ENCODE measurements at places on chromosomes 7 and 10.
A peak's percentile ranks its signal among the peaks of the same experiment; 100 is the strongest.

GRCh38 chr7:30879139-30880124 lies 32.2 kb upstream of the AQP1 start:
- DNase-seq = no peak

- DNase-seq = no peak
Observed at GRCh38 chr10:68543004-68543918, 15.9 kb upstream of the SLC25A16 start.

GRCh38 chr10:69453795-69454194 lies 2.5 kb downstream of the TSPAN15 start:
- no peak for DNase-seq

- no peak for DNase-seq
Observed at GRCh38 chr7:24704311-24704710, 53.0 kb downstream of the GSDME start.

- no peak for DNase-seq
Observed at GRCh38 chr10:113665806-113666354, 2.0 kb upstream of the NRAP start.

DNA sequence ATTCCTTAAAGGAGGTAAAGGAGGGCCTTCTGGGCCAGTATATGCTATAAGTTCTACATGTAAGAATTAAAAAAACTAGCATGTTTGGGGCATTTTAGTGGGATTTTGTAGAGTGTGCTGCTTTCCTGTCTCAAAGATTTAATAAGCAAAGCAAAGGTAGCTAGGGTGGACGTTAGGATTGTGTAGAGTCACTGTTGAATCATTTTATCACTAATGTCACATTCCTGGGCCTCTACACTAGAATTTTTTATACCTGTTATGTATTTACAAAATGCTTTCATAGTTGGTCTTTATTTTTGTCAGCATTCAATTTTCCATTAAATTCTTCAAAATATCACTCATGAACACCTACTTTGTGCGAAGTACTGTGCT lies 139.4 kb upstream of the PHYHIPL start:
- no peak for DNase-seq

DNA sequence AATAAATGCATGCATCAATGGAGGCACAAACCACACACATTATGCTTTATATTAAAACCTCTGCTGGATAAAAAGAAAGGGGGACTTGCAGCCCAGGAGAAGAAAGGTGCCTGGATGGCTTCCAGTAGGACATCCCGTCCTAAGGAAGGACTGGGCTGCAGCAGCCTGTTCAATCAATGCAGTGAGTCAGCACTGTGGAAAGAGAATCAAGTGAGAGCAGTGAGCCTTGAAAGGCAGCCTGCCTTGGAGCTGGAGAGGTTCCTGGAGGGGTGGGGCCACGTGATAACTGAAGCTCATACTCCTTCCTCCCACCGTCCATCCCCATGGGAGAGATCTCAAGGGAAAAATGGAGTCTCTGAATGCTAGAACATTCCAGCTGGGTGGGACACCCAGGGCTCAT lies 501.2 kb downstream of the ADRA2A start:
- DNase-seq = no peak

DNA sequence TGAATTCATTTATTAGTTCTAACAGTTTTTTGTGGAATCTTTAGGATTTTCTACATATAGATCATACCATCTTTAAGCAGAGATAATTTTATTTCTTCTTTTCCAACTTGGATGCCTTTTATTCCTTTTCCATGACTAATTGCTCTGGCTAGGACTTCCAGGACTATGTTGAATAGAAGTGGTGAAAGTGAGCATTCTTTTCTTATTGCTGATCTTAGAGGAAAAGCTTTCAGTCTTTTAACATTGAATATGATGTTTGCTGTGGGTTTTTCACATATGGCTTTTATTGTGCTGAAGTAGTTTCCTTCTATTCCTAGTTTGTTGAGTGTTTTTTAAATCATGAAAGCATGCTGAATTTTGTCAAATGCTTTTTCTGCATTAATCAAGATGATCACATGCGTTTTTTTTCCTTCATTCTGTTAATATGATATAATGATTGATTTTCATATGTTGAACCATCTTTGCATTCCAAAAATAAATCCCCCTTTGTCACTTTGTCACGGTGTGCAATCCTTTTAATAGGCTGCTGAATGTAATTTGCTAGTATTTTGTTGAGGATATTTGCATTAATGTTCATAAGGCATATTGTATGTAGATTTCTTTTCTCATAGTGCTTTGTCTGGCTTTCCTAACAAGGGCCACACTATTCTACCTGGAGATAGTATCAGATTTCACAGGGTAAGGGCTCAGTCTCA lies 92.9 kb downstream of the ZNF467 start:
- no peak for DNase-seq

GRCh38 chr7:48154792-48155413 lies 16.4 kb upstream of the ABCA13 start:
- peak; percentile 67 for DNase-seq

- DNase-seq = no peak
Observed at GRCh38 chr7:131020759-131021261, 286.8 kb upstream of the KLF14 start.

DNA sequence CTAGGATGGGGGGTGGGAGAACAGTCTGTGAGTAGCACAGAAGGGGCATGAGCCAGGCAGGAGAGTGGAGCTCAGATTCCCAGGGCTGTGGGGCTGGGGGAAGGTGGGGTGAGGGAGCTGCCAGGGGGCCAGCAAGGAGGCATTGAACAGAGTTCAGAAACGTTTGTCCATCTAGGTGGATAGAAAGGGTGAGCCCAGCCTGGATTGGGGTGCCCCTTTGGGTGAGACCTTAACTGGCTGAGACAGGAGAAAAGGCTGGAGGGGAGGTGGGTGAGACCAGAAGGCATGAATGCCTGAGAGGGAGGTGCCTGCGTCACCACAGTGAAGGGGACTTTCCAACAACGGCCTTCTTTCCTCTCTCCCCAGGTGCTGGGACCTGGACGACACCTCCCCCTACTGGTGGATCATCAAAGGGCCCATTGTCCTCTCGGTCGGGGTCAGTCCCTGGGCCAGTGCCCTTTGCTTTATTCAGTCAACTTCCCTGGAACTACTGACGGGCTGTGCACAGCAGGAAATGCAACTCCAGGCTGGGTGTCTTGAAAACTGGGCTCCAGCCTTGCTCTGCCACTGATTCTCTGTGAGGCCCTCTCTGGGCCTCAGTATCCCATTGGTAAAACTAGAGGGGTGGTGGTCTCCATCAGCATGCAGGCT lies 11.0 kb downstream of the GHRHR start:
- peak; percentile 83 for DNase-seq

DNA sequence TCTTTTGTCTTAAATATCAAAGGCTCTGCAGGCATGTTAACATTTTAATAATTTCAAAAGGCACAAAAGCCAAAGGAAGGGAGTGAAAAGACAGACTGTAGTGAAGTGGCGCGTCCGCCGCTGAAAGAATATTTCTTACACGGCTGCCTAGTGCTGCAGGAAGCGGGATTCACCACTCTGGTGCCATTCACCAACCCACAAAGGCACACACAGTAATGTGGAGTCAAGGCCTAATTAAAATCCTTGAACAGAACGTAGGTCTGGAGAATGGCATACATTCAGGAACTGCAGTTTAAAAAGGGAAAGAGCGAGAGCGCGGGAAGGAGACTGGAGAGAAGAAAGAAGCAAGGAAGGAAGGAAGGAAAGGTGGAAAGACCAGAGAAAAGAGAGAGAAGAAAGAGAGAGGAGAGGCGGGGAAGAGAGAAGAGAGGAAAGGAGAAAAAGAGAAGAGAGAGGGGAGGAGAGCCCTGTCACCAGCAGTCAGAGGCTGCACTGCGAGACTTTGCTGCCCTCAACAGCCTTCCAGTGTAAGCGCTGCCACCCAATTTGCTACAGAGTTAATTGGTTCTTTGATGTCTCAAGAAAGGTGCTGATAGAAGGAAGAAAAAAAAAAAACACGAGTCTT lies 554.0 kb downstream of the MDFIC start:
- peak; percentile 49 for DNase-seq

- DNase-seq = no peak
Observed at GRCh38 chr10:8054494-8055407, at the start of gene GATA3. Gene GATA3, plus strand, starts transcription at chr10:8054688. Its CDS starts 968 bp downstream, at chr10:8055656.

DNA sequence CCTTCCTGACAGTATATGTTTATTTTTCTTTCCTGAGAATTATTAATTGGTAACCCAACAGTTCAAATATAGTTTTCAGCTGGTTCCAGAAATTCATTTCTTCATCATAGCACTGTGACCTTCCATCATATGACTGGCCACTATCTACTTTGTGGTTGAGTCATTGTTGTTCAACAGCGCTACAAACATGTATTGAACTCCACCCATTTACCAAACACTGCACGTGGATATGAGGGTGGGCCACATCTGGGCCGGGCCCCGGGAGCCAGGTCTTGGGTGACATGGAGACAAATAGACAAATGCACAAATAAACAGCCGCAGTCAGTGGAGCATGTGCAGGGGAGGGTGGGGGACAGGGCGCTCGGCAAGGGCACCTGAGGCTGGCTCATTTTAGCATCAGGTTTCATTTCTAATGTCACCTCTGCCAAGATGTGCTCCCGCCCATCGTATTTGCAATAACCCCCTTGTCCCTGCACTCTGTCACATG lies 24.0 kb upstream of the EEPD1 start:
- peak; percentile 75 for DNase-seq

DNA sequence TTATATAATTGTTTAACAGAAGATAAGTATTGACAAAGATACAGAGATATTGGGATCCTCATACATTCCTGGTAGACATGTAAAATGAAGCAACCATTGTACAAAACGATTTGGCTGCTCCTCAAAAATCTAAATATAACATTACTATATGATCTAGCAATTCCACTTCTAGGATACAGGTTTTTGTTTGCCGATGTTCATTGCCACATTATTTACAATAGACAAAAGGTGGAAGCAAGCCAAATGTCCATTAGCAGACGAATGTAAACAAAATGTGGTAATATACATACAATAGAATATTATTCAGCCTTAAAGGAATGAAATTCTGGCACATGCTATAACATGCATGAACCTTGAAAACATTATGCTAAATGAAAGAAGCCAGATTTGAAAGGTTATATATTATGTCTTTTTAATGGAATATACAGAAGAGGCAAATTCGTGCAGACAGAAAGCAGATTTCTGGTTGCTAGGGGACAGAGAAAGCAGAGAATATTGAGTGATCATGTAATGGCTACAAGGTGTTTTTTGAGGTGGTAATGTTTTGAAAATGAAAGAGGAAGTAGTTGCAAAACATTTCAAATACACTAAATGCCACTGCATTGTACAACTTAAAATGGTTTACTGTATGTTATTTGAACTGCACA lies 44.9 kb downstream of the POLR1F start:
- DNase-seq = no peak

- no peak for DNase-seq
Observed at GRCh38 chr10:76037531-76038155, 606.2 kb downstream of the LRMDA start.

GRCh38 chr10:84432891-84433290 lies 104.5 kb downstream of the CCSER2 start:
- DNase-seq = no peak

- no peak for DNase-seq
Observed at GRCh38 chr7:32659853-32660252, 164.6 kb downstream of the AVL9 start.

DNA sequence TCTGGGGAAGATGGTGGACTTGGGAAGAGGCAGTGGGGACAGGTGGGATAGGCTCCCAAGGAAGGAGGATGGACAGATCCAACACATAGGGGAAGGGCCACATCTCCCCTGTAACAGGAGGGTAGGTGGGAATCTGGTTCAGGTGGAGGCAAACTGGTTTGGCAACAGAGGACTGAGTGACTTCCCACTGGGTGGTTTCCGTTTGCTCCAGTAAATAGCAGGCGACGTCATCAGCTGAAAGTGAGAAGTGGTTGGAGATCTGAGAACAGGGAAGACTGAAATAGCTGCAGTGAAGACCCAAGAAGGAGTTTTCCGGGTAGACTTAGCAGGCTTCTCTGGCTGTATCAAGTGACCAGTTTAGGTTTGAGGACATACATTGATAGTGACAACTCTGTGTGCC lies 504.4 kb downstream of the GALNT17 start:
- DNase-seq = no peak

DNA sequence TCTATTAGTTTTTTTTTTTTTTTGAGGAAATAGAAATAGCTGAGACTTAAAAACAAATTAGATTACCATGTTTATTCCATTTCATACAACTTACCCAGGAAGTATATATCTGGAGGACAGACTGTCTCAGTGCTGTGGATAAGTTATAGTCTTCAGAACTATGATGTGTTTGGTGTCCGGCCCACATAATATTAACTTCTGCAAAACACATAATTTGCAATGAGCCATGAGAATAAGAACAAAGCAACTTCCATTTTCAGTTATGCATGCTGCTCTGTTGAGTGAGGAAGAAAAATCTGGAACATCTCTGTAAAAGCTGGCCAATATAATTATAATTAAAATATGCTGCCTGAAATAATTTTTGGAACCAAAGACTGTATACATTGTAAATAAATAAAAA lies 130.9 kb downstream of the AGMO start:
- no peak for DNase-seq

DNA sequence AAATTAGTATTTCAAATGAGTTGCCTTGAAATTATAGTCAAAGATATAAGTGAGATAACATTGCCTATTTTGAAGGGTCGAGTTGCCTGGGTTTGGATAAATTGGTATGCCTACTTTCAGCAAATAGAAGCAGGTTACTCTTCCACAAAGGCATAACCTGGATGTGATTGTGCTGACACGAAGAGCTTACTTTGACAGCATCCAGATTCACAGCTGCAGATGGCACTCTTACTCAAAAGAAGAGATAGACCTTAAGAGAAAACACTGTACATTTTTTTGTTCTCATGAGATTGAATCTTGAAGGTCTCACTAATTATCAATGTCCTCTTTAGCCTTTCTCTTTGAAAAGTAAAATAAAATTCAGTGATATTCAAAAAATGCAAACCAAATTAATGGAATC lies 1338.7 kb downstream of the REEP3 start:
- no peak for DNase-seq

DNA sequence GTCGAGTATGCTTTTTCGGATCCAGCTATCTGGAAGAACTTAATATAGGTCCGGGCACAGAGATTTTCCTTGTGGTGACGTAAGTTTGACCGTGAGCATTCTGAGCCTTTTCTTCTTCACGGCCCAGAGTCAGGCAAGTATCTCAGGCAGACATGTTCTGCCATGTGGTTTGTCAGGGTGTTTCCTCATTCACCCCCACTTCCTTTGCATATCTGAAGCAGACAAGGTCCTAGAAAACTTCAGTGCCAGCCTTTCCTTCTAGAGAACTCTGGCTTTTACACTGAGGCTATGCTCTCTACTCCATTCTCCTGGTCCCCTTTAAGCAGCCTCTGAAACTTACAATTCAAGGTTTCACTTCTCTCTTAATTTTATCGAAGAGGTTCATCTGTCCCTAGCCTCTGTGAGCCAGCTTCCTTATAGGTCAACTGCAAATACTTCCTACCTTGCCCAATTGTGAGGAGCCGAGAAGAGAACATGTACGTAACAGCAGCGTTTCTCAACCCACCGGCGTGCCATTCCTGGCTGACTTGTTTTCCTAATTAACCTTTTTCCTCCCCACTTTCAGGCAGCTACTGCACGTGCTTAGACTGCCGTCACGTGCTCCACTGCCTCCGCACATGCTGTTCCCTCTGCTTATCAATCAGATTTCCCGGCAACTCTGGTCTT lies 47.3 kb downstream of the CDCA7L start:
- peak; percentile 49 for DNase-seq

Measured in Peyer's patch (tissue), 4 donors.